ENCODE measurements at places on chromosomes 1 and 21. TPM values are rescaled to one million over a fixed set of nuclear protein-coding genes. Genes with fewer than 3 reads are reported as not detected.

DCST1 gene
- total RNA-seq = not detected

AK4 gene
- total RNA-seq = 35.6 TPM

PCP4L1 gene
- 1.8 TPM for total RNA-seq

MYOG gene
- total RNA-seq = not detected

SYT6 gene
- not detected for total RNA-seq

LPAR3 gene
- 10.9 TPM for total RNA-seq

CMPK1 gene
- total RNA-seq = 141 TPM

DNAJC28 gene
- 3.7 TPM for total RNA-seq

DNA sequence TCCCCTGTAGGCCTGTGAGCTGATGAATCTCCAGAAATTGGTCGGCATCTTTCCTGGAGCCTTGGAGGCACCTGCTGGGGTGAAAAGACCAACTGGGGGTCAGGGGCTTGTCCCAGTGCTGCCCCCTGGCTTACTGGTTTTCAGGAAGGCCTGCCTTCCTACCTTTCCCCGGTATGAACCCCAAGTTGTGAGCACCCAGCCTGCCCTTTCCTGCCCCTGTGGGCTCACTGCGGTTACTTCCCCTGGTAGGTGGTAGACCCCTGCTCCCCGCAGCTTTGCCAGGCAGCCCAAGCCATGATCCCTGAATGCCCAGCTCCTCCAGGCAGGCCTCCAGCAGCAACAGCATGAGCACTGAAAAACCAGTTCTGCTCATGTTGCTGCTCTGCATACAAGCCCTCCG is 10.2 kb downstream of the DMRTB1 start:
- no peak overlapping the region for H3K27ac ChIP-seq
- no peak for DNase-seq
- H3K4me3 ChIP-seq = no peak overlapping the region
- H3K4me1 ChIP-seq = no peaks in the 10 kb centered on the region
- H3K36me3 ChIP-seq = no peaks in the 10 kb centered on the region

DNA sequence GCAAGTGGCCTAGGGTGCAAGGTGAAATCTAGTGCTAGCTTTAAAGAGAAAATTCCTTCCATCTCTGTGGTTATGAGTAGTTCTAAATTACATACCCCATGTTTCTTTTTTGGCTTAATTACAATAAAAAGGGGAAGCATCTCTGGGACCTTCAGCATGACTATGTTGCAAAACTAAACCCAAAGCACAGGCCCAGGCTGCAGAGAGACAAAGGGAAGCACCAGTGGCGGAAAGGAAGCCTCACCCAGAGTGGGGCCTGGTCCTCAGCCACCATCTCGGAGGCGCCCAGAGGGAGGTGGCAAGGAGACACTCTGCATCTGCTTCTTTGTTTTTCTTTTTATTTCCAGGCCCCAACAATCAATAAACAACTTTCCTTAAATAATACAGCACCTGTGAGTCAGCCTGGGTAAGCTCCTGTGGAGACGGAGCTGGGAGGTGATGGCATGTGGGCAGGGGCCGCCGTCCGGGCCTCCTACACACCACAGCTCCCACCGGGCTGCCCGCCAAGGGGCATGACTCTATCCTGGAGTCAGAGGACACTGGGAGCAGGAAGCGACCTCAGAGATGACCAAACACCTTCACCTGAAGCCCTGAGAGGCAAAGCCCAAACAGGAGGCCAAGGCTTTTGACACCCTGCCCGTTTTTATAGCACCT is 21.7 kb downstream of the ITPKB start:
- no peak for DNase-seq
- no peaks in the 10 kb centered on the region for H3K36me3 ChIP-seq

- no peak overlapping the region for H3K4me3 ChIP-seq
- H3K4me1 ChIP-seq = peaks cover 5% of the 10 kb centered on the region
- no peak for DNase-seq
- no peaks in the 10 kb centered on the region for H3K36me3 ChIP-seq
- no peaks in the 10 kb centered on the region for H3K27me3 ChIP-seq
Observed at GRCh38 chr1:154454386-154455120, 47.5 kb upstream of the TDRD10 start.

DNA sequence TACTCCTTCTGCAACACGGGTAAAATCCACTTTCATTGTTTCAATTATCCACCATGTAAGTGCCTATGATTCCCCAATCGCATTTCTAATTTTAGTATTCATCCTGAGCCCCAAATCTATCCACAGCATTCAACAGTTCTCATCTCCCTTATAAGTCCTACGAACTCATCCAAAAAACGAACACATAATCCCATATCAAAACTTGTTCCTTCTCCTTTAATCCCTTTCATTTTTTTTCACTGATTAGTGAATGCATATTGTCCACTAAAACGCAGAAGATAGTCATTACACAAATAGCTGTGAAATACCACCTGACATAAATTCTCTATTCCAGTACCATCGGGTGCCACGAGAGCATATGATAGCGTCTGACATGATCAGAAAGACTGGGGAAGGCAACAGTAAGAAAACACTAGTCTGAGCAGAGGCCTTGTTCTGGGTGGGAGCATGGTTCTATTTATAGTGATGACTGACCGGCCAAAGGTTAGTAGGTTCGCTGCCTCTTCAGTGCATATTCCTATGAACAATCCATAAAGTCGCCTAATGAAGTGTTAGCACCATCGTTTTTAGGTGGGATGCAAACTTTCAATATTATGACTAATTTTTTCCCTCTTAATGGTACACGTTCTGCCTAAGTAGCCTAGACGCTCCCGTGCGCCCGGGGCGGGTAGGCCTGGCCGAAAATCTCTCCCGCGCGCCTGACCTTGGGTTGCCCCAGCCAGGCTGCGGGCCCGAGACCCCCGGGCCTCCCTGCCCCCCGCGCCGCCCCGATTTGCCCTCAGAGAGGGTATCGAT is 648 bp downstream of the ATP5PF start:
- peak overlapping the region; percentile 95 for H3K27ac ChIP-seq
- no peak for DNase-seq
- no peaks in the 10 kb centered on the region for H3K36me3 ChIP-seq
- H3K27me3 ChIP-seq = no peaks in the 10 kb centered on the region

DNA sequence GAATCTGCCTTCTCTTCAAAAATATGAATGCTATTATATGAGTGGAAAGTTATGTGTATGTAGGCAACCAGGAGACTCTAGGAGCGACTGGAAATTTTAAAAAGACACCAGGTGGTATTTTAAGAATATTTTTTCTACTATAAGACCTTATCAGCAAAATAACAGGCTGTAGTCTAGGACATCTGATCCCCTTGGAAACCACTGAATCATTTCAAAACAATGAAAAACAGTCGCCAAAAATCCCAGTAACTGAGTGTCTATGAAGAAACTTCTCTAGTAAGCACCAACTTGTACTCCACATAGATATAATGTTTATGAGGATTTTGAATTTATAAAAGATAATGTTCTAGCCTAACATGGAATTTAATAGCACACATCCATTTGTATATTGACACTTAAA is 358.5 kb downstream of the GPATCH2 start:
- H3K4me1 ChIP-seq = no peaks in the 10 kb centered on the region
- no peak for DNase-seq
- no peaks in the 10 kb centered on the region for H3K27me3 ChIP-seq
- H3K36me3 ChIP-seq = no peaks in the 10 kb centered on the region

DNA sequence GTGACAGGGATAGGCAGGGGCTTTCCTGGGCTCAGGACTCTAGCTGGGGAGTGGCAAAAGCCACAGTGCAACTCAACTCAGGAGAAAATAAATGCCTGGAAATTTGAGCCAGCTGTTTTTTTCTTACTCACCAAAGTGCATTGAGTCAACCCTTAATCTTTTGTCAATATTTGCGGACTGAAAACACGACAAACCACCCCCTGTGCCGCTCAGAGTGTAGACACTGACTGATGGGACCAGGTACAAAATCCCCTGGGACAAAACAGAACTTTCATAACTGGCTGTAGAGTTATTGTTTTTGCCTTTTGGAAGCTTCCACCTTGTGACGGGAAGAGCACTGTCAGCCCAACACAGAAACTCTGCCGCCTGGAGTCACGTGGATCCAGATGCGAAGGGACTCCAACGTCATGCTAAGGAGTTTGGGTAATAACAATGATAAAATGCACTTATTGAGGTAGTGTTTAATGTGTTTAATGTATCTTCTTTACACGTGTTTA is 164.6 kb downstream of the PLPP3 start:
- H3K27me3 ChIP-seq = no peaks in the 10 kb centered on the region
- no peak for DNase-seq
- H3K27ac ChIP-seq = no peak overlapping the region
- no peaks in the 10 kb centered on the region for H3K36me3 ChIP-seq
- no peaks in the 10 kb centered on the region for H3K4me1 ChIP-seq

GRCh38 chr1:56146449-56146848 is 432.9 kb downstream of the PLPP3 start:
- peak overlapping the region; percentile 59 for H3K27ac ChIP-seq
- H3K4me3 ChIP-seq = no peak overlapping the region
- no peak for DNase-seq
- no peaks in the 10 kb centered on the region for H3K4me1 ChIP-seq
- no peaks in the 10 kb centered on the region for H3K27me3 ChIP-seq
- no peaks in the 10 kb centered on the region for H3K36me3 ChIP-seq

DNA sequence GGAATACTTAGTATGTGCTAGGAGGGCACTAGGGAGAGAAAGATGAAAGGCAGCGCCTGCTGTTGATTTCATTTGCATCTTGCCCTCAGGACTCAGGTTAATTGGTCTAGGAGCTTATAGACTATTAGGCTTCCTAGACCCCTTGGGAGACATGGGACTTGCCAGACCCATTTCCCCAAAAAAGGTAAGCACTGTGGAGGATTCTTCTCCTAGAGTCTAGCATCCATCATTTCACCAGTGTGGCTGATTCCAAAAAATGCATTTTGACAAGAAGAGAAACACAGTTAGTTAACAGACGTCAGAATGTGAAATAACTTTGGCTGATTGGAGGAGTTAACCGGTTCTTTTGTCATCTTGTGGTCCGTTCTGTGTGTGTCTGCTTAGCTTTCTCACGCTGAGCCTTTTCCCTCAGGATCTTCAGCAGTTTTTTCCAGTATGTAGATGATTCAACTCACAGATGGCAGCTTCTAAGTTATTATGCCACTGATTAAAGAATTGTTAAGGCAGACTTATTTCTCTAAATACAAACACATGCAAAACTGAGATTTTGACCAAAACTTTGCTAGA is 108.8 kb downstream of the KIF26B start:
- H3K36me3 ChIP-seq = no peaks in the 10 kb centered on the region
- no peak overlapping the region for H3K27ac ChIP-seq
- H3K4me3 ChIP-seq = no peak overlapping the region
- DNase-seq = no peak
- no peaks in the 10 kb centered on the region for H3K4me1 ChIP-seq
- peaks cover 64% of the 10 kb centered on the region for H3K27me3 ChIP-seq

GRCh38 chr1:31483012-31483946 is 70.3 kb downstream of the SERINC2 start:
- no peak overlapping the region for H3K4me3 ChIP-seq
- DNase-seq = peak; percentile 50
- peak overlapping the region; percentile 79 for H3K27ac ChIP-seq
- H3K4me1 ChIP-seq = peaks cover 31% of the 10 kb centered on the region

DNA sequence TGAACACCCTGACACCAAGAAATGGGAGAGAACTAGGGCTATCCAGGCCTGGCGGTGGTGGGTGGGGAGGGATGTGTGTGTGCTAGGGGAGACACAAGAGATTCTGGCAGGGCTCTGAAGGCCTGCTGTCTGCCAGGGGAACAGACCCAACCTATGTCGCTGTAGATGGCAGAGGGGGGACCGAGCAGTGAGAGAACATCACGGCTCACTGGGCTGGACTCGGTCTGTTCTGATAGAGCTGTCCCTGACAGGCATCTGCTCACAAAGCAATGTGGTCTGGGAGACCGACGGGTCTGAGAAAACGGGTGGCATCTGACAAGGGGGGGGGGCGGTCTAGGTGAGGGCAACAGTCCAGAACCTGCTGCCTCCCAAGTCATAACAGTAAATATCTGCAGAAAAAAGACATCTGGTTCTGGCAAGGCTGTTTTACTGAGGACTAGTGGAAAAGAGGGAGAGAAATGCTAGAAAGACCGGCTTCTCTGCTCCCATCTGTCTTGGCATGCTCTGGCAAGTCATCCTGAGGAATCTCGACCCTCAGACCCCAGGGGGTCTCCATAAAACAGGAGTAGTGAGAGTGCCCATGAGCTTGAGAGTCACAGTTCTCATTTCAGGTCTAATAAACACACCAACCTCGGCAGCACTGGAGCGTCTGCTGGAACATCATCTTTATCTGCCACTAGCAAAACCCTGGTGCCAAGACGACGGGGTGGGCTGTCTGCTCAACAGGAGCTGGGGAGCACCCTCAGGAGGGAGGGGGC is 36.5 kb downstream of the SLC66A1 start:
- no peak for DNase-seq
- no peak overlapping the region for H3K4me3 ChIP-seq
- H3K27ac ChIP-seq = peak overlapping the region; percentile 34
- no peaks in the 10 kb centered on the region for H3K36me3 ChIP-seq
- peaks cover 16% of the 10 kb centered on the region for H3K4me1 ChIP-seq
- no peaks in the 10 kb centered on the region for H3K27me3 ChIP-seq
